ENCODE measurements at places on chromosomes 3 and 15. TPM values are rescaled to one million over a fixed set of nuclear protein-coding genes. Genes with fewer than 3 reads are reported as not detected.
A peak's percentile ranks its signal among the peaks of the same experiment; 100 is the strongest.

DNA sequence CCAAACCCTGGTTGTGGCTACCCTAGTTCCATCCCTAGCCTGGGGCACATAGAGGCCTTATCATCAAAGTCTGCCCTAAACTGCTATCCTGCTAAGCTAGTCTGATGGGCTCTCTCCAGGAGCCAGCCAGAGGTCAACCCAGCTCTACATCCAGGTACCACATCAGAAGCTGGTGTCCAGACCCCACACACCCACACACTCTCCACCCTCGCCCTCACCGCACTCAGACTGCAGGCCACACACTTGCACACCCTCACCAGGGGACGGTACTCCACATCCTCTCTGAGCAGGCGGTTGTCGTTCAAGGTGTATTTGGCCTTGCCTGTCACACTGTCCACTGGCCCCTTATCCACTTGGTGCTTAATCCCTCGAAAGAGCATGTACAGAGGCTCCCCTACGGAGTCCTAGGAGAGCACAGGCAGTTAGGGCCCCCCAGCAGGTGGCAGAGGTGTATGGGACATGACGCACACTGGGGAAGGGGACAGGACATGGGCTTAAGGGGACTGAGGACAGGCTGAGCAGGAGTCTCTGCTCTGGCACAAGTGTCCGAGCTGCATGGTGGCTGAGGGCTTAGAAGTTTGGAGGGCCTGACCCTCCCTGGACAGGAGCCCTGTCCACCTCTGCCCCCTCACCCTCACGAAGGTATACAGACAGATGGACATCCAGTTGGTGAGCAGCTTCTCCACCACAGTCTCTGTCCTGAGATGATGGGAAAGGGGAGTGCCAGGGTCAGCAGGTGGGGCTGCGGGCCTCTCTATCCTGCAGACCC lies 18.1 kb downstream of the PLXNB1 start:
- no peaks in the 10 kb centered on the region for H3K36me3 ChIP-seq
- no peak overlapping the region for H3K4me3 ChIP-seq
- H3K27me3 ChIP-seq: no peaks in the 10 kb centered on the region
- no peak overlapping the region for H3K27ac ChIP-seq
- no peak for DNase-seq

GRCh38 chr3:156661155-156661554 lies 13.2 kb upstream of the TIPARP start:
- no peak for DNase-seq
- H3K36me3 ChIP-seq: no peaks in the 10 kb centered on the region
- no peak overlapping the region for H3K27ac ChIP-seq
- H3K4me3 ChIP-seq: no peak overlapping the region
- peaks cover 6% of the 10 kb centered on the region for H3K27me3 ChIP-seq

GRCh38 chr15:90558171-90558573 lies 28.4 kb downstream of the CRTC3 start:
- peaks cover 62% of the 10 kb centered on the region for H3K4me1 ChIP-seq
- no peaks in the 10 kb centered on the region for H3K27me3 ChIP-seq
- peak overlapping the region; percentile 0 for H3K27ac ChIP-seq
- H3K36me3 ChIP-seq: peaks cover 62% of the 10 kb centered on the region

DNA sequence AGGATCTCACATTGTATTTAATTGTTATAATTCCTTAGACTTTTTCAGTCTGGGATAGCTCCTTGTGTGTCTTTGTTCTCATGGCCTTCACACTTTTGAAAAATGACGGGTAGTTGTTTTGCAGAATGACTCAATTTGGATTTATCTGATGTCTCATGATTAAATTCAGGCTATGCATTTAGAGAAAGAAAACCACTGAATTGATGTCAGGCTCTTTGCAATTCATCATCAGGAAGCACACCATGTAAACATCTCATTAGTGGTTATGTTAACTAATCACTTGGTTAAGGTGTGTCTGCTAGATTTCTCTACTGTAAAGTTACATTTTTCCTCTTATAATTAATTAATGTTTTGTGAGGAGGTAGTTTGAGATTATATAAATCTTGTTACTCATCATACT lies 8.0 kb upstream of the SLC22A13 start:
- no peak for DNase-seq
- peaks cover 36% of the 10 kb centered on the region for H3K4me1 ChIP-seq
- no peak overlapping the region for H3K4me3 ChIP-seq
- peaks cover 49% of the 10 kb centered on the region for H3K36me3 ChIP-seq
- no peak overlapping the region for H3K27ac ChIP-seq

DNA sequence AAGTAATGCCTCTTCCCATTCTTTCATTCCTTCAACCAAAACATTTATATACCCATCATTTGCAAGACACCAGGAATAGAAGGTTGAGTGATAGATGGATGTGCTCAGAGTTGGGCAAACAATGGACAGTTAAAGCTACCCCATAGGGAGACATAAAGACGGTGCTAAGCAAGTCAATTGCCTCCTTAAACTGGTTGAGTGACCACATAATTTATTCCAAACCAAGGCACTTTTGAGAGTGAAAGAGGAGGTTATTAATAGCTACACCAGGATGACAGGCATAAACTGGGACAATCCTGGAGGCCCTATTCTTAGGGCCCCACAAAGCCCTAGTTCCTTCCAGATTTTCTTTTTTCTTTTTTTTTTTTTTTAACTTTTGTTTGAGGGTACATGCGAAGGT lies 21.4 kb upstream of the DYNC1LI1 start:
- H3K27ac ChIP-seq: no peak overlapping the region
- no peaks in the 10 kb centered on the region for H3K36me3 ChIP-seq
- peaks cover 29% of the 10 kb centered on the region for H3K27me3 ChIP-seq
- no peaks in the 10 kb centered on the region for H3K4me1 ChIP-seq

GRCh38 chr15:29972051-29972450 lies 110.7 kb upstream of the GOLGA8J start:
- no peak overlapping the region for H3K27ac ChIP-seq
- no peaks in the 10 kb centered on the region for H3K4me1 ChIP-seq
- H3K27me3 ChIP-seq: peaks cover 32% of the 10 kb centered on the region
- no peak for DNase-seq
- H3K36me3 ChIP-seq: no peaks in the 10 kb centered on the region
- H3K4me3 ChIP-seq: no peak overlapping the region

DNA sequence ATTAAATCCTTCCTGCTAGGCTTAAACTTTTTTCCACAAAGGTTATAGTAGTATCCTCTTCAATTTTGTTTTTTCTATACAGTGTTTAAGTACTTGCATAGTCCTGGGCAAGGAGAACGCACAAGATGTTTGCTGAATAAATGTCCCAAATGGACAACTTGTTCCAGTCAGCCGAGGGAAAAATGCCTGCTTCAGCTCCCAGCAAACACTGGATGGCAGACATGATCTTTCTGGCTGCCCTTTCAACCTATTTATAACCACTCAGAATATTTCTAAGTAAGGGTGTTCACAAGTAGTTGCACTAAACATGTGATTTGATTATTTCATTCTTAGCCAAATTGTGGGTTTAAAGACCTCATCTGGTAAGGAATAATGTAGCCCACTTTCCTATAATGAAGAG lies 29.8 kb downstream of the GNB4 start:
- H3K4me1 ChIP-seq: no peaks in the 10 kb centered on the region
- H3K4me3 ChIP-seq: no peak overlapping the region
- H3K36me3 ChIP-seq: peaks cover 11% of the 10 kb centered on the region
- no peak overlapping the region for H3K27ac ChIP-seq
- H3K27me3 ChIP-seq: no peaks in the 10 kb centered on the region
- no peak for DNase-seq

GRCh38 chr3:56621681-56622080 lies 61.4 kb downstream of the TASOR start:
- DNase-seq: no peak
- H3K27ac ChIP-seq: peak overlapping the region; percentile 28
- no peak overlapping the region for H3K4me3 ChIP-seq
- peaks cover 3% of the 10 kb centered on the region for H3K4me1 ChIP-seq
- no peaks in the 10 kb centered on the region for H3K27me3 ChIP-seq
- H3K36me3 ChIP-seq: peaks cover 81% of the 10 kb centered on the region

- H3K27me3 ChIP-seq: no peaks in the 10 kb centered on the region
- no peak overlapping the region for H3K4me3 ChIP-seq
- H3K27ac ChIP-seq: no peak overlapping the region
- no peaks in the 10 kb centered on the region for H3K36me3 ChIP-seq
- H3K4me1 ChIP-seq: no peaks in the 10 kb centered on the region
- no peak for DNase-seq
Measured at GRCh38 chr3:78912687-78913086, 855.1 kb downstream of the ROBO1 start.

- H3K4me3 ChIP-seq: no peak overlapping the region
- peaks cover 2% of the 10 kb centered on the region for H3K27me3 ChIP-seq
- peaks cover 3% of the 10 kb centered on the region for H3K4me1 ChIP-seq
Measured at GRCh38 chr3:100850701-100851100, 141.4 kb downstream of the TFG start.

DNA sequence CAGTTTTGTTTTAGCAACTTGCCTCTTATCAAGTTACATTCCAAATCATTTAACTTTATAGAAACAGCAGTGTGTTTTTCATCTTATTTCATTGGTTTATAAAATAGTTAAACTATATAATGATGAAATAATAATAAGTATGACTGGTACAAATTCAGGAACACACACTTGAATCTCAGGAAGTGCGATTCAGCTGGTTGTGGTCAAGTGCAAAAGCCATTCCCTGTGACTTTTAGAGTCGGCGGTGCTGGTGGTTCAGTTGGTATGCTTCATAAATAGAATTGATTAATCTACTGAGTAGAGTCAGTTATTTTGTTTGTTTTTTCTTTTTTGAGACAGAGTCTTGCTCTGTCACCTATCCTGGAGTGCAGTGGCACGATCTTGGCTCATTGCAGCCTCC lies 22.7 kb downstream of the SACM1L start:
- DNase-seq: no peak
- no peak overlapping the region for H3K27ac ChIP-seq
- no peak overlapping the region for H3K4me3 ChIP-seq
- H3K4me1 ChIP-seq: peaks cover 22% of the 10 kb centered on the region

DNA sequence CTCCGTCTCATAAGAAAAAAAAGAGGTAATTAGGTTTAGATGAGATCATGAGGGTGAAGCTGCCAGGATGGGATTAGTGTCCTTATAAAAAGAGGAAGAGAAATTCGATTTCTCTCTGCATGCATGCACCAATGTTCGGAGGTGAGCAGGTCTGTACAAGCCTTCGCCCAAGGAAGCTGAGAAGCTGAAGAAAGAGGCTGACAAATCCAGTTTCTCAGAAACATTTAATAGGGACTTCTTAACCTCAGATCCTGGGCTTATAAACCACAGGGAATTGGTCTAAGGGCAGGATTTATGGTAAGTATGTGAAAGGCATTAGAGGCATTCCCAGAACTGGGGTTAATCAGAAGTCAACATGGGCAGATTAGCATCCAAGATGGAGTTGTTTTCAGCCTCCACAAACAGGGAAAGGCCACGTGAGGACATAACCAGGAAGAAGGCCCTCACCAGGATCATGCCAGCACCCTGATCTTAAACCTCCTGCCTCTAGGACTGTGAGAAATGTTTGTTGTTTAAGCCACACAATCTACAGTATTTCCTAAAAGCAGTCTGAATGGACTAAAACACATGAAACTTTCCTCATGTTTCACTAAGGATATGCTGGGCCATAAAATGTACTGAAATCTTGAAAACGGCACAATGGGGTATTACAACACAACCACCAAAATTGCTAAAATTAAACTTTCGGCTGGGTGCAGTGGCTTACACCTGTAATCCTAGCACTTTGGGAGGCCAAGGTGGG lies 11.3 kb downstream of the SHISA5 start:
- no peak for DNase-seq
- H3K27ac ChIP-seq: no peak overlapping the region
- no peaks in the 10 kb centered on the region for H3K4me1 ChIP-seq
- no peak overlapping the region for H3K4me3 ChIP-seq

GRCh38 chr3:183210862-183211341 lies 42.2 kb upstream of the B3GNT5 start:
- no peak for DNase-seq
- peak overlapping the region; percentile 87 for H3K27ac ChIP-seq
- no peaks in the 10 kb centered on the region for H3K27me3 ChIP-seq

DNA sequence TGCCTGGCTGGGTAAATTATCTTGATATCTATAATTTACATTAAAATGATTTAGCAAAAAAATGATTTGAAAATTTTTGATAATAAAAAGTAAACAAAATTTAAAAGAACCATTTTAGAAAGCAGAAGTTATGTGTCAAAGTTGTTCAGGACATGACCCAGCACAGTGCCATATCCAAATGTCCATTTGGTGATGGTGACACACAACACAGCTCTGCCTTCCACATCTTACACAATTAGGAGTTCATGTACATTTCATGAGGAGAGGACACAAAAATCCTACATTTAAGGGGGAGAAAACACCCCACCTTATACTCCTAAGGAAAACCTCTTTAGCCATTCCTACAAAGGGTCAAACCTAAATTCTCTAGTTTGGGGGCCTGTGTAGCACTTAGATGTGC lies 10.7 kb upstream of the UBE2E1 start:
- H3K27ac ChIP-seq: no peak overlapping the region
- peaks cover 9% of the 10 kb centered on the region for H3K4me1 ChIP-seq
- no peak overlapping the region for H3K4me3 ChIP-seq
- H3K36me3 ChIP-seq: no peaks in the 10 kb centered on the region
- H3K27me3 ChIP-seq: peaks cover 34% of the 10 kb centered on the region
- DNase-seq: no peak

- no peaks in the 10 kb centered on the region for H3K36me3 ChIP-seq
- no peaks in the 10 kb centered on the region for H3K4me1 ChIP-seq
- H3K27me3 ChIP-seq: peaks cover 35% of the 10 kb centered on the region
- no peak for DNase-seq
- no peak overlapping the region for H3K27ac ChIP-seq
Measured at GRCh38 chr3:187661267-187661666, 8.9 kb downstream of the SST start.

DNA sequence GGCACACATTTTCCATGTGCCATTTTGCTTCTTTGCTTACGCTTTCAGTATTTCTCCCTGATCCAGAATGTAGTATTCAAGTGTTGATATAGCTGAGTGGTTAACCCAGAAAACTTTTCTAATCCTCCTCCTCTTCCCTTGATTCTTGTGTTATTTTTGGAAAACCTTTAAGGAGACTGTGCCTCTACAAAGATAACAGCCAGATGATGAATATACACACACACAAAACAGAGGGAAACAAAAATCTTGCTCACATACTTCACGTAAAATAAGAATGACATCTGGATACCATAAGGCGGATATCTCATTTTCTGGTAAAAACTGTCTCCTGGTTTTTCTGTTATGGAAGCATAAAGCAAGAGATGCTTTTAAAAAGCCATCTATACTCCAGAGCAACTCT lies 295.8 kb upstream of the THBS1 start:
- no peaks in the 10 kb centered on the region for H3K4me1 ChIP-seq
- no peak overlapping the region for H3K4me3 ChIP-seq
- no peak overlapping the region for H3K27ac ChIP-seq
- H3K27me3 ChIP-seq: peaks cover 23% of the 10 kb centered on the region

The GJD2 gene
- total RNA-seq: not detected

The WDR76 gene
- total RNA-seq: 67.8 TPM

The P4HTM gene
- 39.1 TPM for total RNA-seq

The MBNL1 gene
- 230 TPM for total RNA-seq

The MORC1 gene
- not detected for total RNA-seq

The SOX2 gene
- total RNA-seq: not detected

The CCDC39 gene
- total RNA-seq: not detected

The MAP6D1 gene
- total RNA-seq: 2.9 TPM

The MTFMT gene
- 22.7 TPM for total RNA-seq

The TRAK1 gene
- 37.8 TPM for total RNA-seq

The GP5 gene
- total RNA-seq: 0.23 TPM

The CSTA gene
- not detected for total RNA-seq

The CKMT1B gene
- 0.32 TPM for total RNA-seq
